CD4-positive, alpha-beta T cell treated with Interleukin-4 for 1 hour (primary cell): ENCODE measurements at places on chromosomes 12 and 14.

GRCh38 chr12:127070515-127071157 lies 1196.3 kb upstream of the TMEM132C start:
- no peak for DNase-seq

DNA sequence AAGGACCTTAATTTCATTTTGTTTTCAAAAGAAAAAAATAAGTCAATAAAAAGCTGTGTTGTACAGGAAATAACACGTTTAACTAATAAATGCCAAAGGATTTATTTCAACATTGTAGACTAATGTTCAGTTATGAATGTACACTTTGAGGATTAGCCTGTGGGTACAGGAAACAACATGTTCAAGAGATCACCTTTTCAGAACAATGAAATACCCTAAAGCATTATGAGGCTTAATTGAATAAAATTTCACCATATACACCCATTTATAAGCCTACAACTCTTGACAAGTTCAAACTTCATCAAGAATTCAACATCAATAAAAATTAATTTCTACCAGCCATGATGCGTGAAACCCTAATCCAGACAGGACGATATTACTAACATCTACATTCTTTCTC lies 56.6 kb upstream of the SLC6A15 start:
- DNase-seq: no peak

GRCh38 chr12:105409279-105409678 lies 78.8 kb downstream of the C12orf75 start:
- DNase-seq: no peak

DNA sequence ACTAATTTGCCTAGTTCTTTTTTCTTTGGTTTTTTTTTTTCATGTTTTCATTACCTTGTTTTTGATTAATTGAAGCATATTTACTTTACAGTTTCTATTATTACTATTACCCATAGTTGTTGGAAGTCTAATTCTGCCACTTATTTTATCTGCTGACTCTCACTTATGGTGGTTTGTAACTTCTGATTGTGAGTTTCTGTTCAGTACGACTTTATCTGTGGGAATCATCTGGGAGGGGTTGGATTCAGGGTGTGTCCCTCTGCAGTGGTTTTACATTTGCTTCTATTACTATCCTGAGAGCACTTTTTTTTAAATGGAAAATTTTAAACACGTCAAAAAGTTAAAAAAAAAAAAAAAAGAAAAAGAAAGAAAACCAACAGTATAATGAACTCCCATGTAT lies 26.4 kb upstream of the SOS2 start:
- no peak for DNase-seq

DNA sequence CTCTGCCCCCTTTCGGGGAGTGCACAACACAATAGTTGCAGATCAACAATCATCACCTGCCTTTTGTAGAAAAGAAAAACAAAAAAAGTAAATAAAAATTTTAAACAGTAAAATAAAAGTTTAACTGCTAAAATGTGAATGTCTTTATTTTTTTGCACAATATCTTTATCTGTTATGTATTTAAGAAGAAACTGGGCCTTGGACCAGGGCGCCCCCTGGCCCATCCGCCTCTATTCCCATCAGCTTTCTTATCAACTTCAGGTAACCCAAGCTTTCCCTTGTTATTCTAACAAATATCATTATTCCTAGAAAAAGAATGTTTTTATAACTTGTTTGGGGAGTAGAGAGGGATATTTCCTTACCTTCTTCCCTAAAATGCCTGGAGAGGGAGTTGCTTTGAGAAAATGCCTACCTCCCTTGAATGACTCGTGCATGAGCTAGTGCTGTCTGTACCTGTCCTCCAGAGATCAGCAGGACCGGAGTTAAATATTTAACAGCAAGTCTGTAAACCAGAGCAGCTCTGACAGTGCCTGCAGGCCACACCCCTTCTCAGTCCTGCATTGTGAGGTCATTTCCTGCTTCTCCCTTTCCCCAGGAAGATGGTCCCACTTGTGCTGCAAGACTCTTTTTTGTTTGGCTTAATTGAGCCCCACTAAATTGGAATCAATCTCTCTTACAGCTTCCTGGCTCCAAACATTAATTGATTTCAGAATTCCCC lies 192.8 kb upstream of the RGS6 start:
- DNase-seq: no peak

GRCh38 chr12:42238240-42239140 lies at the start of gene YAF2:
TSS of gene YAF2 (minus strand) at chr12:42238248. CDS start at chr12:42238180, 68 bp downstream.
- DNase-seq: peak; percentile 88

- DNase-seq: no peak
Observed at GRCh38 chr12:119019166-119019565, 37.8 kb downstream of the SRRM4 start.

DNA sequence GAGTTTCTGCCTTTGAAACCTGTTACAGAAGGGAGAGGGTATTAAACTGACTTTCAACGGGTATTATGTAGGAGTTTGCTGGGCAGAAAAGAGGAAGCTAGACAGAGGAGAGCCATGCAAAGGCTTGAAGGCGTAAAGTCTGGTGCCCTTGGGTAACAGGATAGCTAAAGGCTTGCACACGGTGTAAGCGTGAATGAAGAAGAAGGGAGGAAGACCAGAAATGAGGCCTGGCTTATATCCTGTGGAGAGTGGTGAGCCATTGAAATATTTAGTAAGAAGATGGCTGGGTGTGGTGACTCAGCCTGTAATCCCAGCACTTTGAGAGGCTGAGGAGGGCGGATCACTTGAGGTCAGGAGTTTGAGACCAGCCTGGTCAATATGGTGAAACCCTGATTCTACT lies 22.6 kb downstream of the SUDS3 start:
- DNase-seq: no peak

DNA sequence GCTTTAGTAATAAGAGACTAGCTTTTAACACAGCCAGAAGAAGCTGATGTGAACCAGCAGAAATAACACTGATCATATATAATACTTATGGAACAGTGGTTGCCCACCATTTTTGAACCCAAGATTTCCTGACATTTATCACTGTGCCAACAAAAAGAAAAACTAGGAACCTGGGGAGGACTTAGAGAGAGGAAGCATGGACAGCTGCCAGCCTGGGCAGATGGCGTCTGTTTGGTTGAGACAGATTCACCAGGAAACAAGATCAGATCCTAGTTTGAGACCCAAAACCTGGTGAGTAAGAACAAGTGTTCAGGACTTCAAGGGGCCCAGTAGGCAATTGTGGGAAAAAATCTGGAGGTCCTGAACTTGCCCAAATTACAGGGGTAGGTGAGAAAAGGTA lies 95.3 kb downstream of the BICD1 start:
- no peak for DNase-seq

GRCh38 chr14:77094672-77095284 lies 3.3 kb upstream of the CIPC start:
- DNase-seq: peak; percentile 81

GRCh38 chr12:14774906-14775635 lies 28.2 kb downstream of the WBP11 start:
- peak; percentile 16 for DNase-seq

GRCh38 chr14:91035855-91036254 lies 24.6 kb downstream of the RPS6KA5 start:
- no peak for DNase-seq

DNA sequence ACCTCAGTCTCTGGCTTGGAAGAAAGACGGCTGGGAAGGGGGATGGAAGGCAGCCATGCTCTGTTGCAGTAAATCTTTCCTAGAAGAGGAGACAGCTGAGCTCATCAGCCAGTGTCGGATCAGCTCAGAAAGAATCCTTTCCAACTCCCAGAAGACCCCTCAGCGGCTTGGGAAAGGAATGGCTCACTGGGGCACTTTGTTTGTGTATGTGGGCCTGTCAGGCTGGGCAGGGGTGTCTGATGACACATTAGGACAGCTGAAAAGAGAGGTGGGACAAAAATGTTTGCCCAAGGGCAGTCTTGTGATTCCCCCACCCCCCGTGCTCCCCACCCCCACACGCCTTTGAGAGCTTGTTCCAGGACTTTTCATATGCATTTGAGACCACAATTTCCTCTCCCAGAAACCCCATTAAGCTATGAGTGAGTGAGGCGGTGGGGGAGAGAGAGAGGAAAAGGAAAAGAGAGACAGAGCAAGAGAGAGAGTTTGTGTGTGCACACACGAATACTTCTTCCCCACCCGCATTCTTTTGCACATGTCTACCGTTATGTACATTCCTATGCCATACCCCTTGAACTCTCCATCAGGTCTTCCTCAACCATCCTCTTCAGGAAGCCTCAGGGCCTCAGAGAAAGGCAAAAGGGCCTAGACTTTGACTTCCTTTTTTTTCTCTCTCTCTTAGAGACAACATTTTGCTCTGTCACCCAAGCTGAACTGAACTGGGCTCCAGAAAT lies 198.9 kb downstream of the ZFP36L1 start:
- no peak for DNase-seq

DNA sequence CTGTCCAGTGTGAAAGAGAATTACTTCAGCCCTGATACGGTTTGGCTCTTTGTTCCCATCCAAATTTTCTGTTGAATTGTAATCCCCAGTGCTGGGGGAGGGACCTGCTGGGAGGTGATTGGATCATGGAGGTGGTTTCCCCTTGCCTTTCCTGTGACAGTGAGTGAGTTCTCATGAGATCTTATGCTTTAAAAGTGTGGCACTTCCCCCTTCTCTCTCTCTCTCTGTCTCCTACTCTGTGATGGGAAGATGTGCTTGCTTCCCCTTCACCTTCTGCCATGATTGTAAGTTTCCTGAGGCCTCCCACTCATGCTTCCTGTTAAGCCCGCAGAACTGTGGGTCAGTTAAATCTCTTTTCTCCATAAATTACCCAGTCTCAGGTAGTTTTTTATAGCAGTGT lies 5.5 kb upstream of the SLC15A5 start:
- DNase-seq: no peak
